ENCODE measurements at places on chromosomes 13 and 19.

GRCh38 chr19:16022681-16023080 is 53.6 kb upstream of the TPM4 start:
- no peak for DNase-seq

- DNase-seq: no peak
Observed at GRCh38 chr19:18612051-18612771, 459 bp upstream of the TMEM59L start.

- no peak for DNase-seq
Observed at GRCh38 chr13:27406178-27406939, 18.1 kb upstream of the GTF3A start.

DNA sequence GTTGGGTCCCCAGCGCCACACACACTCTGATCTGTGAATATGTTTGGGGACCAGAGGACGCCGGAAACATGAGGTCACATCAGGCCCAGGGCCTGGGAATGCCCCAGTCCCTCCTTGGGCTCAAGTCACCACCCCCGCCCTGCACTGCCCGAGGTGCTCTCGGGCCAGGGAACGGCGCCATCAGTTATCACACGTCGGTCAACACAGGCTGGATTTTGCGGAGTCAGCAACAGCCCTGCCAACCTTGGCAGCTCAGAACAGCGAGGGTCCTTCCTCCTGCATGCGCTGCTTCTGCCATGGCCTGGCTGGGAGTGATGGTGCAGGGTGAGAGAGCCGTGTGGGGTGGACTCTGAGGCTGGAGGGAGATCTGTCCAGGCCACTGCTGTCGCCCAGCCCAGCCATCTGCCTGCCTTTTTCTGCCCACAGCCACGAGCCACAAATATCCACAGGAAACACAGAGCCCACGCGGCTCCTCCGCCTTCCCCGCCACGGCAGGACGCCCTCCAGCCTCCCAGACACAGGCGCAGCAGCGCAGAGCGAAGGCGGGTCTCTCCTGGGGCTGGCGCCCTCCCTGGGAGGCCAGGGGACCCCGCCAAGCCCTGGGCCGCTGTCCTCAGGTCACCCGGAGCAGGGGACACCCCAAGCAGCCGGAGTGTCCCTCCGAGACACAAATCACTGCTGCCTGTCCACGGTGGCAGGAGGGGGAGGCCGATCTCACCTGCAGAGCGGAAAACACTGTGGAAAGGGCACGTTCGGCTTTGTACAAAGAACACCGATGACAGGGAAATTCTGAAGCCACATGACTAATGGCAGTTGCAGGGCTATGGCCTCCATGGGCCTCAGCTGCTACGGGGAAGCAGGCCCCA is 31.6 kb upstream of the CACTIN start:
- no peak for DNase-seq

DNA sequence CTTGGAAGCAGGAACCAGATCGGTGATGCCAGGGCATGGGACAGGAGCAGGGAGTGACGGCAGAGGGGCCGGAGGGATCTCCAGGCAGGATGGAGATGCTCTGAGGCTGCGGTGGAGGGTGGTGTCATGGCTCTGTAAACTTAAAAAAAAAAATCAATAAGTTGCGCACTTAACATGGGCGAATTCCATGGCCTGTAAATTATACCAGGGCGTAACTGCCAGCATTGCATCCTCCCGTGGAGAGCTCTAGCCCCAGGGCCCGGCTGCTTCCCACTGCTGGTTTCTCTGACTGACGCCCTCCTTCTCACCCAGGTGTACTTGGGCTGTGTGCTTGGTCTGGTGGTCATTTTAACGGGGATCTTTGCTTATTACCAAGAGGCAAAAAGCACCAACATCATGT is 8.7 kb downstream of the ATP12A start:
- DNase-seq: no peak

DNA sequence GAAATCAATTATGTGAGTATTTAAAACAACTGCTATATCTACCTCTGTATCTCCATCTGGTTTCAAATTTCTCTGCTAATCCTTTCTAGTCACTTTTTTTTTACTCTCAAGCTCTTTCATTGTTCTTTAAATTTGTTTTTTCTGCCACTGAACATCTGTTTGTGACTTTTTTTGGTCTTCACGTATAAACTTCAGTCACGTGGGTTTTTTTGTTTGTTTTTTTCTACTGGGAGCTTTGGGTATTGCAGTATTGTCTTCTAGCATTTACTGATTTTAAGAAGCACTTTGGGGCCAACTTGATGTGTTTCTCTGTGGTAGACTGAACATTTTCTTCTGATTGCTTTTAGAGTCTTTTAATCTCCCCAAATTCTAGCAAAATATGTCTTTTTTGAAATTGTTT is 262.6 kb upstream of the RXFP2 start:
- no peak for DNase-seq

DNA sequence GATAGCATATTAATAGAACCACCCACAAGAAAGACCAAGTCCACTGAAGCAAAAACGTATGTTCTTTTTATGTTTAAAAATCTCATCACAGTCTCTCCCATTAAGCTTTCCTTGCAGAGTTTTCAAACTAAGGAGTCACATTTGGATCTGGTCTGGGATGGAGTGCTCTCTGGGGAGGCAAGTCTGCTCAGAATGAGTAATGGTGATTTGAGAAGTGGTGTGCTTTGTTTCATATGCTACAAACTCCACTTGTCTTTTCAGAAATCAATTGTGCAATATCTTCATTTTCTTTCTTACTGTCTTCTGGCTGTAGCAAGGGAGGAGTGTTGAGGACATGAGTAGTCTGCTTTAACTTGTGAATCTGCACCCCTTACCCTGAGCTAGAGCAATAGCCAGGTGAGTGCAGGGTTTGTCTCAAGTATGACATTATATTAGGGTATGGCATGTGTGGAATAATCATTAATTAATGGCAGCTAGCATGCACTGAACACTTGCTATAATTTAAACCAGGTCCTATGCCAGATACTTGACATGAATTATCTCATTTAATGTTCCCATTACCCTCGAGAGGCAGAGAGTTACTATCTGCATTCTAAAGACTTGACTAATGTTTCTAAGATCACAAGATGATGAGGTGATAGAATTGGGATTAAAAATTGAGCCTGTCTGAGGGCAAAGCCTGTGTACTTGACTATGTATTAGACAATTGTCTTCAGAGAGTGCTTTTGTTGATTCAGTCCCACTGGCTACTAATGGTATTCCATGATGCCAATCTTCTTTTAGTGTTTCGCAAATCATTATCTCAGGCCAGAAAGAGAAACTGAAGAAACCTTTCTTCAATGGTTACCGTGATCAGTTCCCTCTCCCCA is 171.8 kb downstream of the GPC6 start:
- DNase-seq: no peak

Measured in stimulated activated CD8-positive, alpha-beta memory T cell treated with anti-CD3 and anti-CD28 coated beads, Interleukin-4, amount 100 ng/mL, for 1 hour (primary cell).